Occipital lobe (tissue), 3 donors: ENCODE measurements at places on chromosomes 3 and 15.

DNA sequence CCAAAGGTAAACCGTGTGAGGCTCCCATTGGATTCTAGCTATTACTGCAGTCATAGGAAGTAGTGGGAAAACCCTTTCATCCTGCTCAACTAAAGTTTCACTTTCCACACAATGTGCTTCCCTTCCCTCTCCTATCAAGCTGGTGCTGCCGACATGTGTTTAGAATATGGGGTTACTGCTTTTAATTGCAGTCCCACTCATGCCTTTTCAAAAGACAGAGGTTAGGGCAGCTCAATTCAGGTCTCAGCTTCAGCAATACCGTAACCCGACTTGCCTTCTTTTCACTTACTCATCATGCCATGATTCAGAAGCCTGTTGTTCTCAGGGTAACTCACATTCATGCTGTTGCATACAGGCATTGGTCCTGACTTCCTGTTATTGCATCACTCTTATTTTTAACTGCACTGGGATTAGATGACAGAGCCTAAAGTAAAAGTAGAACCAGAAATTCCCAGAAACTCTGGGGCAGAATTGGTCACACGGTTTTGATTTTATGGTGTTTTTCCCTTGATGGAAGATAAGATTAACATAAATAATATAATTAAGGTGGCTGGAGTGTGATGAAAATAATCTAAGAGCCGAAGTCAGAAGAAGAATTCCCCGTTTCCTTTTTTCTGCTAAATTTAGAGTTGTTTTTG, 45.7 kb downstream of the C2CD4B start:
- no peak for DNase-seq

GRCh38 chr3:170485696-170486095, 67.0 kb downstream of the CLDN11 start:
- peak; percentile 70 for DNase-seq

DNA sequence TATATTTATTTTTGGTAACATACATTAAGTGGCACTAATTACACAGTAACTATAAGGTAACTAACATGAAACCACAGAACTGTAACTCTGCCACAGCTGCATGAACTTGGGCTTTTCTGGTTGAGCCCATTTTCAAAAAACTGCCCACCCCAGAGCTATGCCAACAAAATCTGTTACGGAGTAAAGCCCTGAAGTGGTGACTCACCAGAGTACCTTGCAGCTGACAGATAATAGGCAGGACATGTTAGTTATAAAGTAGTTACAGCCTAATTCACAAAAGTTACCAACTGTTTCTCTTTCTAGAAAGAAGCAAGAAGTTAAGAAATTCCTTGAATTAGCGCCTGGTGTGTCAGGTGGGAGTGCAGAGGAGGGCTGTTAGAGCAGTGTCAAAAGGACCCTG, 1.5 kb upstream of the GPX1 start:
- DNase-seq = no peak

DNA sequence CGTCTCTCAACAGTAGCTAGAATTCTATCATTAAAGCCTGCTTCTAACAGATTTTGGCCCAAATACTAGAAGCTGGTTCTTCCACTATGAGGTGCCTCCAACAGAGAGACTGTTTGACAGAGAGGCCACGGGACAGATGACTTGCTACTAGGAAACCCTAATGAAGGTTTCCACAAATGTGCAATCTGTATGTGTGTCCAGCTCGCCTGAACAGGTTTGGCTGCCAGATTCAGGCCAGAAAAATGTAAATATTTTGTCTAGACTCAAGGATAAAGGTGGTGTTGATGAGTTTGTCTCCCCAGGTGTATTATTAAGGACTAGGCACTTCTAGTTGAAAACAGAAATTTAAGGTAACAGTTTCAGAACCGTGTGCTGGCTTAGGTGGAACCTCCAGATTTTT, 91.6 kb upstream of the TRIM42 start:
- no peak for DNase-seq

- no peak for DNase-seq
These were observed 15.9 kb downstream of the SNX1 start for GRCh38 chr15:64111679-64112050.

- no peak for DNase-seq
These were observed 393.6 kb upstream of the TPM1 start for GRCh38 chr15:62648954-62649353.

- no peak for DNase-seq
These were observed 30.9 kb downstream of the GOLM2 start for GRCh38 chr15:44319385-44319784.

DNA sequence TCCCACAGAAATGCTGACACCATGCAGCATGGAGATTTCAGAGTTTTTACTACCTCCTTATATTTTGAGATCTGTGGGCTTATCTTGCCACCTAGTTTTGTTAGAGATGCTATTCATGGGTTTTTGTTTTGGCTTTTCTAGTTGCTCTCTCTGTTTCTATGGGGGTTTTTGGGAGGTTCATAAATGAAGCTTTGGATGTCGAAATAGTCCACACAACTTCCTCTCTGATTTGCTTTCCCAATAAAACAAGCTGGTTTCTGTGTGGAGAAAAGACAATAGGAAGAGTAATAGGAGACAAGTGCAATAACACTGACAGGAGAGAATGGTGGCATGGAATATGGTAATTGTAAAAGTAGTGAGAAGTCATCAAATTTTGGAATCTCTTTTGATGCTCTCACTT, 106.8 kb upstream of the GPR149 start:
- no peak for DNase-seq

- no peak for DNase-seq
These were observed 617.5 kb upstream of the NECTIN3 start for GRCh38 chr3:110454066-110454465.

GRCh38 chr15:79952329-79952728, 18.7 kb downstream of the BCL2A1 start:
- DNase-seq = no peak

DNA sequence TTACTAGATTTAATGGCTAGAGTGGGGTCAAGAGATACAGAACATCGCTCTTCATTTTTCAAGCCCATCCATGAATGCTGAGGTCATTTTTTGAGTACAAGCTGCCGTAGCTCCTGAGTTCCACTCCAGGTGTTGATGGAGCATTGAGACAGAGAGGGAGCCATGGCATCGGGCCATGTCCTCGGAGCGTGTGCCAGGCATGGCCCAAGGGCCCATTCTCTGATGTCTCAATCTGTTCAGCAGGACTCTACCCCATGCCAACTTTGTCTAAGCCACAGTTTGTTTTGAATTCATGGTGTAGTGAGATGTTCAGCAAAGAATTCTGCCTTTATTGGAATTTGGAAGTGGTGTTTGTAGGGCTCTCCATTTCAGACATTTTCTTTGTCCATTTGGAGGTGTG, 110.5 kb upstream of the ADAMTS9 start:
- no peak for DNase-seq

GRCh38 chr3:120284747-120285507, at the start of gene GPR156:
Gene GPR156, minus strand, starts transcription at chr3:120285222. Its CDS starts 41,124 bp downstream, at chr3:120244098.
- no peak for DNase-seq

DNA sequence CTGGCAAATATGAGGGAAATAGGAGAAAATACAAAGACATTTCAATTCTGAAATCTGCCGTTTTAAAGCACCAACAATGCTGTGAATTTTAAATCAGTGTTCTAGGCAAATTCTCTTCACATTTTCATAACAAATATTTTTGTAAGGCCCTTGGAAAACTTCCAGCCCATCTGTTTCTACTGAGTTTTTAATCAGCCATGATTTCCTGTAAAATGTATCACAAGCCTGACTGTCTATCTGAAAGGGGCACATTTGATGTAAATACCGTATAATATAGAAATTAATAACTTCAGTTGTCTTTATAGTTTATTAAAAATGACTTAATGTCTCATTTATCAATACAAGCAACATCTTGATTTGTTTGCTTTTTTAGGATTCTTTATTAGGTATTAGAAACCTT, 454.7 kb downstream of the PYDC2 start:
- DNase-seq = no peak

GRCh38 chr3:186362988-186363387, 954 bp upstream of the DGKG start:
- DNase-seq = no peak

DNA sequence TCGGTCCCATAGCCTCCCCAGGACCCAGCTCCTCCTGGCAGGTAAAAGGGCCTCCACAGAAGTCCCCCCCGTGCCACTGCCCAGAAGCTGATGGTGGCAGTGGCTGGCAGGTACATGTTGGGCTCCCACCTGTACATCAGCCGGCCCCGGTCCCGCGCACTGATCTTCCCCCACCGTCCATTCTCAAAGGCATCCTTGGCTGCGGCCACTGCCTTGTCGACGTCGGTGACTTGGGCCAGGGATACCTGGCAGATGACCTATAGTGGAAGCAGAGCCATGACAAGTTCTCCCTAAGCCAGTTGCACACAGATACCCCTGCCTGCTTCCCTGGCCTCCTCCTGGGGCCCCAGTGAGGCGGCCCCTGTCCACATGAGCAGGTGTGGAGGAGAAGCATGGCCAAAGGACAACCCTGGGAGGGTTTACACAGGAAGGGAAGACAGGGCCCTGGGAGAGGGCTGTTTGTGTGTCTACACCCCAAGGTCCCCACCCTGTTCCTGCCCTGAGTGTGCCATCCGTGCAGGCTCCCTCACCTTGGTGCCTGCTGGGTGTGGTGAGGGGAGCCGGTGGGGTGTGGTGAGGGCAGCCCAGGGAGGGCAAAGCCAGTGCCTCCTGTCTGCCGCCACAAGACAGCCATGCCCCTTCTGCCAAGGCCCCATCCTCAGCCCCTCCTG, 44.8 kb downstream of the ALDH1L1 start:
- no peak for DNase-seq

DNA sequence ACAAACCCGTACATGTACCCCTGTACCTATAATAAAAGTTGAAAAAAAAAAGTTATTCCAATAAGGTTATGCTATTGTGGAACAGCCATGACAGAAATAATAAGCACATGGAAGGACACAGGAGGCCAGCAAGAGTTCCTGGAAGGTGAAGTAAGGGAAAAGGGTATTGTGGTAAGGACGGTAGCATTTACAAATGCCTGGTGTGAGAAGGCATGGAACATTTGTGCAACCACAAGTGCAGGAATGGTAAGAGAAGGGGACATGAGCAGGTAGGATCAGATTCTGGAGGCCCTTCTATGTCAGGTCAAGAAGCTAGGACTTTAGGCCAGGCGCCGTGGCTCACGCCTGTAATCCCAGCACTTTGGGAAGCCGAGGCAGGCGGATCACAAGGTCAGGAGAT, 82.5 kb downstream of the PPP2R3A start:
- no peak for DNase-seq

- DNase-seq = no peak
These were observed 433.3 kb downstream of the FOXP1 start for GRCh38 chr3:71149959-71150954.

DNA sequence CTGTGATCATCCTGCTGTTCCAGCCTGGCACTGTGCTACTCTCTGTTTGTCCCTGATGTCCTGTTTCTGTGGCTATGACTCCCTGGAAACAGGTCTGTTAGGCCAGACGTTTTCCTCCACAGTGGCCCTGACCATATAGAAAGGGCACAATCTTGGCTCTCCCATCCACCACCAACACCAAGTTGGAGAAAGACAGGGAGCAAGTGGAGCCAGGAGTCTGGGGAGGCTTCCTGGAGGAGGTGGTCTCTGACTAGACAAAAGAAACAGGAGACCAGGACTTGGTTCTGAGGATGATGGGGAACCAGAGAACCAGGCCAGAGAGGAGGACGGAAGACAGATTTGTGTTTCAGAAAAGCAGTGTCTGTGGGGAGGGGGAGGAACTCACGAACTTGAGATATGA, 49.2 kb upstream of the SMAD6 start:
- DNase-seq = no peak

DNA sequence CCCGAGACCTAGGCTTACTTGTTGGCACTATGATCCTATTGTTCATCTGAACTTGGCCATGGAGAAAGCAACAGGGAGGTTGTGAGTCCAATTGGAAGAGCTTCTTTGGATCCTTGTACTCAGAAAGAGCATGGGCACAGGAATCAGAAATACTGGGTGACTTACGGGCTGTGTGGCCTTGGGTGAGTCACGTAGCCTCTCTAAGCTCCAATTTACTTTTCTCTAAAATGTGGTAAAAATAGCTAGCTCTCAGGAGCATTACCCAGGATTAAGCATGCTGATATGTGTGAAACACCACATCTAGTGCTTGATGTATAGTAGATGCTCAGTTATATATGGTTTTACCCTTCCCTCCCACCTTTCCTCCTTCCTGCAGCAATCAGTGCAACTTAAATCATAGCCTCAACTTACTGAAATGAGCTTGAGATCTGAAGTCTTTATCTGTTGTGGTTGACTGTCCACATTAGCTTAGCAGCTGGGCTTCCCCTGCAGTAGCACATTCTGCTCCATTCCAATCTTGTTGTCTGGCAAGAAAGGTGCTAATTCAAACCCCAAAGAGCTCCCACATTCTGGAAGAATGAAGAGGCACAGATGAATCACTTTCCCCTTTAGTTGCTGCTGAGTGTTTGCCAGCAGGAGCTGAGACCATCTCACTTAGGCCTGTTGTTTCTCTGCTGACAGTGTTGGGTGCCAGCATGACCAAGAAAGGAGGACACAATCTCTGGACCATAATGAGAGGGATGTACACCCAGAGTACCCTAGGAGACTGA, 299.1 kb upstream of the TRIM42 start:
- peak; percentile 42 for DNase-seq

GRCh38 chr3:72009851-72010443, 225.0 kb upstream of the PROK2 start:
- DNase-seq = no peak

DNA sequence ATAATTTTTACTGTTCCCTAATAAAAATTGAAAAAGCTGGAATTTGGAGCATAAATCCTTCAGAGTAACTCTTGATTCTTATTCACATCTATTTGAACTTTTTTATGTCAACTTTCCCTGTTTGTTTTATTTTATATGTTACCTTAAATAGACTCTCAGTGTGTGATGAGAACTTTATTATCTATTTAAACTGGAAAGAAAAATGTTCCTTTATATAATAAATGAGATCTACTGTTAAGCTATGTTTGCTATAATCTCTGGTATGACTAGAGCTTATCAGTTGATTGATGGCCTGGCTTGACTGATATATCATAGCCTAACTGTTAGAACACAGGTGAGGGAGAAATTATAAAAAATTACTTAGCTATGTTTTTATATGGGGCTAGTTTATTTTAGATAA, 330.6 kb upstream of the EPHA6 start:
- DNase-seq = no peak

DNA sequence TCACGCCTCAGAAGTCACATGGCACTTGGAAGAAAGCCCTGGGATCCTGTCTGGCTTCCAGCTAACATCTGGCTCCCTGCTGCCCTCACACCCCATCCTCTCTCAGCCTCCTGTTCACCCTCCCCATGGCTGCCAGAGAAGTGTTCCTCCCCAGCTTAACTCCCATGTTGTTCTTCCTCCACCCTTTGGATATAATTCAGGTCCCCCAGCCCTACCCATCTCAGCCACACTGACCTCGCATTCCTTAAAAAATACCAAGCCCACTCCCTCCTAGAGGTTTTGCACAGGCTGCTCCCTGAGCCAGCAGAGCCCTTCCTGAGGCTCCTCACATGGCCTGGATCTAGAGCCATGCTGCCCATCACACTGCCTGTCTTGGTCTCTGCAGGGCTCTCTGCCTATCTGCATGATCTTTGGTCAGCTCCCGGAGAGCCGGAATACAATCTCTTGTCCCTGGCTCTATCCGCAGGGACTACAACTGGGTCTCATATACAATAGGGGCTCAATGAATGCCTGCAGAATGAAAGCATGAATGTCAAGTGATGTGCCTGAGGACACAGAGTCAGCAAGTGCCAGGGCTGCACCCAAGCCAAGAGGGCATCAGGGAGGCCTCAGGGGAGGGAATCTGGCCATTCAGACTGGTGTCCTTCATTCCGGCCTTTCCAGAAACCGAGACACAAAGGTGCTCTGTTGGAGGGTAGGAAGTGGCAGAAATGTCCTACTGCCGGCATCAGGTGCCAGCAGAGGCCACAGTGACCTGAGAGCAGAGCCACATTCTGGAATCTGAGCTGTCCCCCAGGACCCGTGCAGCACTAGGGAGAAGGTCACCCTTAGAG, 3.8 kb upstream of the TKT start:
- no peak for DNase-seq
